ENCODE measurements at places on chromosomes 16 and 17.

GRCh38 chr17:40548982-40549685 is 16.1 kb downstream of the CCR7 start:
- DNase-seq: no peak

DNA sequence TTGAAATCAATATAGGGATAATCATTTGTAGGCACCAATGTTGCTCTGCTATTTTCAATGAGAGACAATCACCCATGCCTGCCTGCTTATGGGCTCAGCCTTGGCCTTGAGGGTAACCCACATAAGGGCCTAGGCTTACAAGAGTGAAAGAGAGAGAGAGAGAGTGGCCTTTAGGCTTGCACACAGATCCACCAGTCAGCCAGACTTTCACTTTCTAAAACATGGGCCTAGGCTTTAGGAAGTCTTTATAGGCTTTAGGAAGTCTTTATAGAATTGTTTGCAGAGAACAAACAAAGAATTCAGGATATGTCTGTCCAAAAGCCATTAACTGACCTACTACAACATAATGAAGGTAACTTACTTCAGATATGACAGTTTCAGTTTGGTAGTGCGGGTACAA is 3.4 kb downstream of the ABCA9 start:
- no peak for DNase-seq

GRCh38 chr16:11670171-11671131 is 2.2 kb downstream of the SNN start:
- DNase-seq: no peak

DNA sequence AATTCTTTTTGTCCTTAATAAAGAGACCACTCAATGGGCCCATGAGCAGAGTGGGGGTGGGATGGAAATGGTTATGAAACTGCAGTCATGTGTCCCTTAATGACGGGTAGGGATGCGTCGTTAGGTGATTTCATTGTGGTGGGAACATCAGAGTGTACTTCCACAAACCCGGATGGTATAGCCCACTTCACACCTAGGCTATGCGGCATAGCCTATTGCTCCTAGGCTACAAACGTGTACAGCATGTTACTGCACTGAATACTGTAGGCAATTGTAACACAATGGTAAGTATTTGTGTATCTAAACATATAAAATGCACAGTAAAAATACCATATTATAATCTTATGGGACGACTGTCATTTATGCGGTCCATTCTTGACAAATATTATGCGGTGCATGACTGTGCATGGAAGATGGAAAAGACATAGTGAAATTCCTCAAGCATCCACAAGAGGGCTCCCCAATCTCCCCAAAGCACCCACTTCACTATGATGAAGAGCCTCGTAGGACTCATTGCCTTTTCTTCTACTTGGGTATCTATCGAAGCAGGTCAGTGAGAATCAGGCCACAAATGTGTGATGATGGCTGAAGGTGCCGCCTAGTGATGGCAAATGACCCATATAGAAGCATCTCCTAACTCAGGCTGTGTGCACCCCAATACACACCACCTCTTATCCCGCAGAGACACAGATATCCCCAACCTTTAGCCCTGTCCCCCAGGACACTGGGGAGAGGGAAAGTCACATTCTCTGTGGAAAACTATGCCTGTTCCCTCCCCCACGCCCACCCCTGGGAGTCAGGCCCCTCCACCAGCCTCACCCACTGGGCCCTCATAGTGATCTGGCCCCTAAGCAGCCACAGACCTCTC is 43.5 kb downstream of the TBX21 start:
- peak; percentile 14 for DNase-seq

DNA sequence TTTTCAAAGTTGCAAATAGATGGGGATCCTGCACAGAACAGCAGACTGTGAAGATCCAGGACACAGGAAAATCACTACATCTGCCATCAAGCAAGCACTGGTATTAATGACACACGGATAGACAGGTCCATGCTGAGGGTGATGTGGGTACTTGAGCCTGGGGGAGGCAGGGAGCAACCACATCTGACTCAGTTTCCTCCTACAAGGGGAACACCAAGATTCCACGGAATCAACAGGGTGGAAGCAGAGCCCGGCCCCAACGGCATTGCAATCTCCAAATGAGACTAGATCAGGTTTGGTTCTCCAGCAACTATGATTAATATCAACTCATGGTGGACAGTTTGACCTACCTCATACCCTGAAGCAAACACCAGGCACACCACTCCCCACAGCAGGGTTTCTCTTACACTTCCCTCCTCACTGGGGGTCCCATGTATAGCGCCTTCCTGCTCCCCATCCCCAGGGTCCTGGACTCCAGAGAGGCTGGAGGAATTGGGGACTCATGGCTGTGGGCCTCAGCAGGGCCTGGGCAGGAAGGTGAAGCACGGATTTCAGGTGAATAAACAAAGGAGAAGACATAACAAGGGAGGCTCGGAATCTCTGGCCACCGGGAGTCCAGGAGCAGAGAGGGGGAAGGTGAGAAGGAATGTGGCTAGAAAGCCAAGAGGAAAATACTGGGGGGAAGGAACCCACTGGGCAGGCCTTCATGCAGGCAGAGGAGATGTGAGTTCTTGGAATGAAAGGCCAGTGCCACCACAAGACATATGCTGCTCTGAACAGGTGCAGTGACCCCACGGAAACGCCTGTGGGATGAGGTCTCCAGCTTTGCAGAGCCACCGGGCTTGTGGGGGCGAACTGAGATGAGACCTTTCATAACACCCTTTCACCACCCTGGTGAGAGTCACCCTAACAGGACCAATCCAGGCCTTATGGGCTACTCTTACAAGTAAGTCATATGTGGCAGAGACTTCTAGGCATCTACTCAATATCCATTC is 29.5 kb upstream of the PIK3R6 start:
- DNase-seq: no peak

- no peak for DNase-seq
Observed at GRCh38 chr17:45060382-45060796, 728 bp upstream of the NMT1 start.

DNA sequence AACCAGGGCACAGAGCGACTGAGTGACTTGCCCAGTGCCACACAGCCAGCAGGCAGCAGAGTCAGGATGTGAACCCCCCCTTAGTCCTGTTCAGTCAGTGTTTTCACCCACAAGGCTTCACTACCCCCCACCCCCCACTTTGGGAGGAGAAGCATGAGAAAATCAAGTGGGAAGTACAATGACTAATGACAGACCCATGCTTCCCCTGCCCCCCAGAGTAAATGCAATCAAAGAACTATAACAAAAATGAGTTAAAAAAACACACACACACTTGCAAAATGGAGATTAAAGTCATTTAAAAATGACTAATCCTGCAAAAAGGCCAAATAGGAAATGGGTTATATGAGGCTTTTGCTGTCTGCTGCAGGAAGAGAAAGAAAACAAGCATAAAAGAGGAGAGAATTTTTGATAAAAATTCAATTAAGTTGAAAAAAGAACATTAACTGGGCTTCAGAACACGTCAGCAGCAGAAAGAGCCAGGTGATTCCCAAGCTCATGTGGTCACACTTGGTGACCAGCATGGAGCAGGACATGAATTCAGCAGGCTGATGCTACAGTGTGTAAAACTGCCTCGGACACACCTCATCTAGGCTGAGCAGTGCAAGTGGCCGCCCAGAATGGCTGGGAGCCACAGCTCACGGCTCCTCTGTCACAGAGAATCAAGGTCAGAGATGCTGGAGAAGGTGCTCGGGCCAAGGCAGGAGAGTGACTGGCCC is 212.3 kb downstream of the ZNF423 start:
- DNase-seq: no peak

GRCh38 chr17:7606280-7606679 is 8.4 kb downstream of the FXR2 start:
- no peak for DNase-seq

DNA sequence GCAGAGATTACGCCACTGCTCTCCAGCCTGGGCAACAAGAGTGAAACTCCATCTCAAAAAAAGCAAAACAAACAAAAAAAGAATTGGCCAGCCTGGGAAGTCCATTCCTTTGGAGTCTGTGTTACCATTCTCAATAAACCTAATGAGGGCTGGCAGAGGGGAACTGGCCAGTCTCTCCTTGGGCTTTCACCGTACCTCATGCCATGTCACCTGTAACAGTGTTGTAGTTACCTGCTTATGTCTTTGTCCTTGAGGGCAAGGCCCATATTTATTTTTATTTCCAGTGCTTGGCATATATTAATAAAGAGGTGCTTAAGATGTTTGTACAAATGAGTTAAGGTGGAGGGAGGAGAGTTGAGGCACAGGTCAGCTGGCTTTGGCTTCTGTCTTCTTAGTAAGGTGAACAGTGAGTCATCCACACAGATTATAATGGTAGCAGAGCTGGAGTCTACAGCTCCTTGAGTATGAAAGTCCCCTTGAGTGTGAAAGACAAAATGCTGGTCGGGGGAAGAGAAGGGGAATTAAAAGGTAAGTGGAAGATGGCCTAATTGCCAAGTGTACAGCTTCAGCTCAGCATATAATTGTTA is 8.4 kb downstream of the C1QBP start:
- no peak for DNase-seq

DNA sequence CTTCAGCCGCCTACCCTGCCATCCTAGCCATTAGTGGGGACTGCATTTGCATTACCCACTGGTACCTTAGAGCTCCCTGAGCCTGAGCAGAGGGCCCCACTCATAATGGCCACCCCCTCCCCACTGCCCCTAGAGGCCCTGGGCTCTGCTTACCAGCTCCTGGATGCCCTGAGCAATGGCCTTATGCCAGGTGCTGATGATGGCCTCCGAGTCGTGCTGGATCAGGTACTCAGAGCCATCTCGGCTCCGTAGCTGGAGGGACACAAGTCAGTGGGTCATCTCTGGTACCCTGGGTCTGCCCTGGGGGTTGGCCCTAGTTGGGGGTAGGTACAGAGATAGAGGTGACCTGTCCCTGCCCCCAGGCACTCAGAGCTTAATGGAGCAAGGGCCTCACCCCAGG is 34.9 kb downstream of the ARHGAP27 start:
- no peak for DNase-seq

GRCh38 chr17:9769036-9769695 is 22.2 kb downstream of the DHRS7C start:
- DNase-seq: no peak

GRCh38 chr16:1645914-1646525 is 32.1 kb upstream of the JPT2 start:
- peak; percentile 31 for DNase-seq

DNA sequence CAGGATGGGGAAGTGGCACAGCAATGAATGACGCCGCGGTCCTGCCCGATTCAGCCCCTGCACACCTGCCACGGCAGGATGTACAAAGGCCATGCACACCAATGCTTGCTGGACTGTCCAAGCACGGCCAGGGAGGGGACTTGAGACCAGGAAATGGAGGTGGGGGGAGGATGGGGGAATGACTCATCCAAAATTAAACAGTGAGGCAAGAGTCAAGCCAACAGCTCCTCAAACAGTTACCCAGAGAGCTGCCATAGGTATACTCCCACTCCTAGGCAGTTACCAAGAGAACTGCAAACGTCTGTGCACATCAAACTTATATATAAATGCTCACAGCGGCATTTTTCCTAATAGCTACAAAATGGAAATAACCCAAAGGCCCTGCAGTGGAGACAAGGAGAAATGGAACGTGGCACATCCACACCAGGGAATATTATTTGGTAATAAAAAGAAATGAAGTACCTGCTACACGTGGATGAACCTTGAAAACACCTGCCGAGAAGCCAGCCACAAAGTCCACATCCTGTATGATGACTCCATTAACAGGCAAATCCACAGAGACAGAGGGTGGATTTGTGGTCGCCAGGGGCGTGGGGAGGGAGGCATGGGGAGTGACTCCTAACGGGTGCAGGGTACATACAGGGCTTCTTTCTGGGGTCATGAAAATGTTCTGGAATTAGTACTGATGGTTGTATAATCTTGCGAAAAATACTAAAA is 54.1 kb downstream of the VAC14 start:
- DNase-seq: no peak

GRCh38 chr17:65254166-65254565 is 117.0 kb downstream of the RGS9 start:
- DNase-seq: no peak

- DNase-seq: no peak
Observed at GRCh38 chr17:34639706-34640425, 60.5 kb downstream of the TMEM132E start.

DNA sequence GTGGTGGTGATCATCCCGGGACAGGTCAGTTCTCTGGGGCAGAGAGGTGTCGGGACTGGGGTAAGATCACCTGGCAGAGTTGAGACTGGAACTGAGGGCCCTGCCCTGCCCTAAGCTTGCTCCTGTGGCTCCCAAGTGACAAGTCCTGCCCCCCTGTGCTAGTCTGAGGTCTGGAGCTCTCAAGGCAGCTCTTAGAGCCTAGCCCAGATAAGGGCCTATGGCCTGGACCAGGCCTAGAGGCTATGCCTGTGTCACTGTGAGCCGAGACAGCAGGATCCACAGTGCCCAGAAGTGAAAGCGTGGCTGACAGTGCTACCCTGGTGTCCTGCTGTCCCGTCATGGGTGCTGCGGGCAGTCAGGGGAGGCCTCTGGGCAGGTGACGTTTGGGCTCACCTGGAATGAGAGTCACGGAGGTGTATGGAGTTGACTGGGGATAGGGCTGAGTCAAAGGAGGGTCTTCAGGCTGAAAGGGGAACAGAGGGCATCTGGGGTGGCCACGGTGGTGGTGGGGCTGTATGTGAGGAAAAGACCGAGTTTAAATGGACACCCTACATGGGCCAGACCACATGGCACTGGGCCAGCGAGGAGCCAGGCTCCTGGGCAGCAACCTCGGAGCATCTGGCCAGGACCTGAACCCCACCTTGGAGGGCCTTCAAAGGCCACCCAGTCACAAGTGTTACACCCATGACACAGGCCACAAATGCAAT is 5.5 kb downstream of the NATD1 start:
- no peak for DNase-seq

DNA sequence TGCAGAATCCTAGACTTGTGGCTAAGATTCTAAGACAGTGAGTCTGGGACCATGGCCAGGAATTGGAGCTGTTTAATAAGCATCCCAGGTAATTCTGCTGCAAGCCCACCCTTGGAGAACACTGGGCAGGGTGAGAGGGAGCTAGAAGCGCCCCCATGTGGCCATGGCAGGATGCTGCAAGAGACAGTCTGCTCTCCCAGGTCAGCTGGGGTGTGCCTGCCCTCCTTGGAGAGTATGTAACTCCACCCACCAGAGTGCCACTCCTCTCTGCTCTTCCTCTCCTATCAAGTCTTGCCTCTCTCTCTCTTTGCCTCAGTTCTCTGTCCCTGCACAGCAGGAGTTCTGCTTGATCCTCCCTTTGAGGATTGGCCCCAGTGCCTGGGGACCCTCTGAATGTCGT is 14.9 kb downstream of the RCVRN start:
- no peak for DNase-seq

GRCh38 chr17:45036691-45037090 is 14.7 kb downstream of the DCAKD start:
- no peak for DNase-seq

- no peak for DNase-seq
Observed at GRCh38 chr17:69949973-69950695, 124.9 kb upstream of the KCNJ16 start.

- DNase-seq: no peak
Observed at GRCh38 chr17:77189148-77189547, 48.4 kb downstream of the SEC14L1 start.

DNA sequence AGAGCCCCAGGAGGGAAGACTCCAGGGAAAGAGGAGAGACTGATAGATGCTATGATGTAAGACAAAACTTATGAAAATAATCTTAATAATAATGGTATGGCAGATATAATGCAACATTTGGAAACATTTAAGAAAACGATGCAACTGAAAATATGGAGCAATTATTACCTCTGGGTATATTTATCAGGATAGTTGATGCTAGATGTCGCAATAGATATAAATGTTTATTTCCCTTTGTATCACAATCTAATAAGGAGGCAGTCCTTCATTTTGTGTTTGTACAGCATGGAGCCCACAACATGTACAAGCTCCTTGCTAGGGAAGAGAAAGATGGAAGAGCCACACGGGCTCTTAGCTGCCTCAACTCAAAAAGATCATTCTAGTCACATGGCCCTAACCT is 101.1 kb upstream of the TMEM132E start:
- DNase-seq: no peak

Data from GDM1 (cell line).